A549 treated with ZK216348 at 1 μM for 4 hours (cell line): ENCODE measurements at places on chromosomes 7 and 10. TPM values are rescaled to one million over a fixed set of nuclear protein-coding genes. Genes with fewer than 3 reads are reported as not detected.

Gene SCART1
- 0.07 to 0.31 TPM (median 0.21 TPM) in 5 replicates for total RNA-seq

Gene ANKRD61
- 0.22 to 0.92 TPM (median 0.70 TPM) in 5 replicates for total RNA-seq

Gene FGL2
- total RNA-seq: not detected in 5 replicates

Gene STAM
- 21.0 to 29.0 TPM (median 25.7 TPM) in 5 replicates for total RNA-seq

Gene GIMAP1
- total RNA-seq: not detected in 5 replicates

Gene ABHD11
- 16.7 to 26.7 TPM (median 24.8 TPM) in 5 replicates for total RNA-seq

Gene HMX2
- total RNA-seq: 0.20 to 0.25 TPM (median 0.22 TPM) in 3 of 5 replicates, not detected in the others

Gene CC2D2B
- 0.22 TPM in 1 of 5 replicates, not detected in the others for total RNA-seq

Gene PHF14
- 18.5 to 22.9 TPM (median 22.0 TPM) in 5 replicates for total RNA-seq

Gene FZD8
- total RNA-seq: 3.2 to 7.0 TPM (median 6.1 TPM) in 5 replicates

Gene DEPP1
- total RNA-seq: 0.94 to 2.0 TPM (median 1.4 TPM) in 5 replicates

Gene NACAD
- total RNA-seq: 0.14 to 0.39 TPM (median 0.35 TPM) in 5 replicates

Gene GIMAP4
- not detected in 5 replicates for total RNA-seq

Gene ARHGAP19
- total RNA-seq: 4.1 to 6.3 TPM (median 5.4 TPM) in 5 replicates

Gene ADCYAP1R1
- total RNA-seq: 0.04 to 0.14 TPM (median 0.04 TPM) in 3 of 5 replicates, not detected in the others

Gene ASAH2B
- 3.4 to 6.1 TPM (median 5.0 TPM) in 5 replicates for total RNA-seq

Gene SH2D4B
- total RNA-seq: 0.04 TPM in 1 of 5 replicates, not detected in the others

Gene COL28A1
- total RNA-seq: 0.45 to 0.94 TPM (median 0.72 TPM) in 5 replicates

Gene GDF2
- not detected in 5 replicates for total RNA-seq

Gene MXI1
- 5.6 to 8.8 TPM (median 6.7 TPM) in 5 replicates for total RNA-seq

Gene MRLN
- total RNA-seq: not detected in 5 replicates

Gene IKZF1
- total RNA-seq: not detected in 5 replicates

Gene TMEM130
- 0.31 to 1.0 TPM (median 0.49 TPM) in 5 replicates for total RNA-seq

Gene LAMB4
- 0.14 to 0.26 TPM (median 0.22 TPM) in 4 of 5 replicates, not detected in the other for total RNA-seq

Gene GPR15LG
- not detected in 5 replicates for total RNA-seq

Gene GARIN1A
- 0.52 to 1.2 TPM (median 0.75 TPM) in 5 replicates for total RNA-seq

Gene SUN3
- 0.48 TPM in 1 of 5 replicates, not detected in the others for total RNA-seq

Gene MBL2
- not detected in 5 replicates for total RNA-seq

Gene NEBL
- 3.9 to 8.9 TPM (median 7.8 TPM) in 5 replicates for total RNA-seq

Gene GRM3
- not detected in 5 replicates for total RNA-seq

Gene SSC4D
- total RNA-seq: 0.92 to 2.2 TPM (median 1.0 TPM) in 5 replicates

Gene SFTPD
- 0.19 to 0.41 TPM (median 0.21 TPM) in 5 replicates for total RNA-seq

Gene PLXNA4
- total RNA-seq: 0.49 to 1.6 TPM (median 0.74 TPM) in 5 replicates

Gene LGI1
- not detected in 5 replicates for total RNA-seq

Gene SHH
- 0.88 to 2.2 TPM (median 1.2 TPM) in 5 replicates for total RNA-seq

Gene ATP6V1F
- 232 to 276 TPM (median 256 TPM) in 5 replicates for total RNA-seq
